GM23248 (cell line): ENCODE measurements at places on chromosomes 2 and 18.

- DNase-seq = peak; percentile 60
These were observed 522.0 kb downstream of the SPAG16 start for GRCh38 chr2:213806125-213806726.

DNA sequence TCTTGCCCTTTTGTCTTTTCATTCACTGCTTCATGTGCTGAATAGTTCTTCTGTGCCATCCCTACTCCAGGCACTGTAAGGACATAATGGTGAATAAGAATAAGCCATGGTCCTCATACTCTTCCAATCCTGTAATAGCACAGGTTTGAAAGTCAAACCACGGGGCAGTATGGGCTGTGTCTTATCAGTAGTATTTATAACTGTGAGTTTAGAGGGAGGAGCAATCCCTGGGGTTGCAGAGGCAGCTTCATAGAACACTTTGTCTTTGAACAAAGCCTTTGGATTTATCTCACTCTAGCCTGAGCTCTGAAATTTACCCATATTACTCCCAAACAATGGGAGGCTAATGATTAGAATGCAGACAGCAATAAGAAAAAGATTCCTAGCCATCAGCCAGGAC lies 30.2 kb upstream of the ALK start:
- no peak for DNase-seq

DNA sequence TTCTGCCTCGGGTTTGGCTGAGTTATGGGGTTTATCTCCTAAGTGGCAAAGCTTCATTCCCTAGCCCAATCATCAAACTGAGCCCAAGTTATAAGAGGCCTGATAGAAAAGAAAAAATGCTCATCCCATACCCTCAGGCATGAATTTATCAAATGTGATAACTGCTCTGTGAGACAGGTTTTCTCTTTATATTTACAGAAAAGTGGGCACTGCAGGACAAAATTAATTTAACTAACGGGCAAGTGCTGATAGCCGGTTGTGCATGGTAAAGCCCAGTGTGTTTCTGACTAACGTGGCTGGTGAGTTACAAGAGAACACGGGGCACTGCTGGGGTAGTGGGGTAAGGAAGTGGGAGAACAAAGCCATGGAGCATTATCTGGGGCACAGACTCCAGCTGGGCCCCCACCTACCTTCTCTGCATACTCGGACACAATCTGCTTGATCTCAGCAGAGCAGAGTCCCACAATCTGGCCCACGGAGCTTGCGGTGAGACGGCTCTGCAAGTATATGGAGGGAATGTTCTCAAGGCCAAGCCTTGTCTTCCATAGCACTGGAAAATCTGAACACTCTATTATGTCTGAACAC lies 40.3 kb downstream of the CCDC93 start:
- no peak for DNase-seq

- peak; percentile 67 for DNase-seq
These were observed 23.6 kb downstream of the KCNE4 start for GRCh38 chr2:223075301-223076270.

DNA sequence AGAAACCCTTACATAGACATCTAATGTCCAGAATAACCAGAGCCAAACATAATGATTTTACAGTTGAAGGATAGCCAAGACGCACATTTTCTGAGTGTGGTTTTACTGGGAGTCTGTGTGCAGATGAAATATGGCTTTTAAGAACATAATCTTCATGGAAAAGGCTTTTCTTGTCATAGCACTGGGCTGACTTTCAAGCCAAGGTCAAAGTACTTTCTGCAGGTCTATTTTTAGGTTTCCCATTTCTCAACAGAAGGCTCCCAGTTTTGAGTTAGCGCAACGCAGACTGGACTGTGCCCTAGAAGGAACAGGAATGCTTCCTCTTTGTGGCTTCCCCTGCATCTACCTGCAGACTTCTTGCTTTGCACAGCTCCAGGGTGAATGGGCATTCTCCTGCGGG lies 92.3 kb upstream of the UPP2 start:
- no peak for DNase-seq

- DNase-seq = peak; percentile 66
These were observed 238.8 kb downstream of the TPGS2 start for GRCh38 chr18:36589857-36590543.
